ENCODE measurements at places on chromosomes 5 and 9. TPM values are rescaled to one million over a fixed set of nuclear protein-coding genes. Genes with fewer than 3 reads are reported as not detected.

GRCh38 chr5:14153932-14154731, 11.0 kb downstream of the TRIO start:
- peak; percentile 81 for DNase-seq

GRCh38 chr5:74332682-74333081, 307.8 kb downstream of the ENC1 start:
- DNase-seq: no peak

- peak; percentile 43 for DNase-seq
Observed at GRCh38 chr9:2128618-2129017, 113.5 kb downstream of the SMARCA2 start.

GRCh38 chr5:177241768-177242167, 61.8 kb downstream of the RAB24 start:
- no peak for DNase-seq

GFPT2 gene
- total RNA-seq: 13.6 TPM

C1QTNF3 gene
- total RNA-seq: 122 TPM

OR1Q1 gene
- total RNA-seq: not detected

Data from tongue (tissue), 3 donors.